ENCODE measurements at places on chromosomes 4 and X.

GRCh38 chr4:6523251-6523650 lies 50.8 kb upstream of the PPP2R2C start:
- DNase-seq, result no peak

DNA sequence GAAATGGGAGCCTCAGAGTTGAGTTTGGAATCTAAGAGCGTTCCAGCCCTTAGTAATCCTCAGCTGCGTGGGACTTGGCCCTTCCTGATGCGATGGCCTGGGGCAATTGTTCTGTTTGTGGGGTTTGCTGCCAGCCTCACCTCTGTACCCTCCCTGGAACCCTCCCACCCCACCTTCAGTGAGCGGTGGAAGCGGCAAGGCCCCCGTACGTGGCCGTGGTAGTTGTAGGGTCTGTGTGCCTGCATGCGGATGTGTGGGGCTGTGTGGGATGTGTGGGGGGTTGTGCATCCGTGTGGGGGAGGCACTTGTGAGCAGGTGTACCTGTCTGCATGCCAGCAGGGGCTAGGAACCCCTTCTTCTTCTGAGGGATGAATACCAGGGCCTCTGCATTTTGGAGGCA lies 65.4 kb upstream of the ADRA2C start:
- no peak for DNase-seq

DNA sequence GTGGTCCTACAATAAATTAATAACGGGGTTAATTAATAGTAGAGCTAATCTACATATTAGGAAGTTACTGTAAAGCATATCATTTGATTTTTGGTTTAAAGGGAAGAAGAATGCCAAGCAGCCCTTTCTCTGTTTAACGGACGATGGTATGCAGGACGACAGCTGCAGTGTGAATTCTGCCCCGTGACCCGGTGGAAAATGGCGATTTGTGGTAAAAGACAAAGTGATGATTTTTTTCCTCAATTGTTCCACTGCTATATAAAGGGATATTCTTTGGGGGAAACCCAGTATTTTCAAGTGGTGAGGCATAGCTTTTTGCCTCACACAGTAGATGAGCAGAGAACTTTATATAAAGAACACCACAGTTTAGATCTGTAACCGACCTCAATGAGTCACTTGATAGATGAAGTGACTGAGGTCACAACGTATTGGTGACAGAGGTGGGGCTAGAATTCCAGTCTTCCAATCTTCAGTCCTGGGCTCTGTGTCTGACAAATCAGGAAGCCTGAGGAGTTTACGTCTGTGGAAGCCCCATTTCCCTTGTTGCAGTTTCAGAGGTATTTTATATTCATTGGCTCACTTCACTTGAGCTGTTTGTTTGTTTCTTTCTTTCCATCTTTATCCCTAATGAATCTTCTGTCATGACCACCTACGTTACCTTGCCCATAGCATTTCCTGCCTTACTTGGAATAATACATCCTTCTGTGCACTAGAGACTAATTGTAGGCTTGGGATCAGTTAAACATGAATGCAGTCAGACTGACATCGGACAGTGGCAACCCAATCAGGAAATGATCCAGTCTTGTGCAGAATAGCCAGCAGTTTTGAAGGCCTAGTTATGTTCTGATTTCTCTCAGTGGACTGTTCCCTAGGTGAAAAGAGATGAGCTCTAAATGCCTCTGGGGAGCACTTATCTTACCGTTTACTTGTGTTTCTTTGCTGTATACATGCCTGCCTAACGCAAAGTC lies 30.1 kb downstream of the ZRSR2 start:
- no peak for DNase-seq

GRCh38 chr4:189613207-189613606 lies 327.5 kb upstream of the FRG1 start:
- DNase-seq, result no peak

DNA sequence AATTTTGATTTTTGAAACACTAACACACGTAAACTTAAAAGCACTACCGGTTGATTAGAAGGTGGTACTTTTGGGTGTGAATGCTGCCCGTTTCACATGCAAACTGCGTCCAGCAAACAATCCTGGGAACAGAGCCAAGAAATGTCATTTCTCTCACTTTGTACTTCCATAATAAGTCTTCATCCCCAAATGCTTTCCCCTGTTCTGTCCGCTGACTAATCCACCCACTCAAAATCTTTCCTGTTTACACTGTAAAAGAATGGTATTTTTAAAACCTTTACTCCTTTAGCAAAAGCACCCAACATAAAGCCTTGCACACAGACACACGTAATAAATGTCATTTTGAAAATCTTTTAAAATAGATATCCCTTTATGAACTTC lies 39.1 kb upstream of the PDLIM5 start:
- peak; percentile 55 for DNase-seq

DNA sequence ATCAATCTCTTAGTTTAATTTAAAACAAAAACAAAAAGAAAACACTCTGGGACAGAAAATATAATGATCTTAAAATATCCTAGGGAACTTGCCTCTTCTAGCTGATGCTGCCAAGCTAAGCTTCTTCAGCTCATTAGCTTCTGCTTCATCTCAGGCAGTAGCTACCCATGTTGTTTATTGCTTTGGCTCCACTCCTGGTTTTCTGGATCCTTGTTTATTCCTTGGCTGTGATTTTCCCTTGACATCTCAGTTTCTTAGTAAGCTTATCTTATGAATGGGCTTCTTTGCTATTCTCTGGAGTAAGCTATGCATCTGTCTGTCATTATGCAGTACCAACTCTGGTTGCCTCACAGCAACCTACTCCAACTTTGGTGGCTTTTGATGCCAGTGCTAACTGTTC lies 5.1 kb upstream of the MTHFD2L start:
- DNase-seq, result no peak

- no peak for DNase-seq
Measured at GRCh38 chr4:176441594-176441993, 121.8 kb downstream of the SPCS3 start.

DNA sequence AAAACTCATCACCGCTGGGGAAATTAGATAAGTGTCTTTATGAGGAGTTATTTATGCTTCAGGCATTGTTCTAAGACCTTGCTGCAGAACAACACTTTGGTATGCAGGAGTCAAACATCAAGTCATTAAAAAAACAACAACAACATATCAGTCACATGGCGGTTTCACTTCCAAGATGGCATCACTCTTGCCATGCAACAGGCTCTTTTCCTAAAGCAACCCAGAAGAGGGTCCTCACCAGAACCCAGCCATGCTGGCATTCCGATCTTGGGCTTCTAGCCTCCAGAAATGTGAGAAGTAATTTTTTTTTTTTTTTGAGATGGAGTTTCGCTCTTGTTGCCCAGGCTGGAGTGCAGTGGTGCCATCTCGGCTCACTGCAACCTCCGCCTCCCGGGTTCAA lies 8.7 kb upstream of the RBMX start:
- no peak for DNase-seq

GRCh38 chrX:137236837-137237236 lies 203.0 kb upstream of the GPR101 start:
- no peak for DNase-seq

DNA sequence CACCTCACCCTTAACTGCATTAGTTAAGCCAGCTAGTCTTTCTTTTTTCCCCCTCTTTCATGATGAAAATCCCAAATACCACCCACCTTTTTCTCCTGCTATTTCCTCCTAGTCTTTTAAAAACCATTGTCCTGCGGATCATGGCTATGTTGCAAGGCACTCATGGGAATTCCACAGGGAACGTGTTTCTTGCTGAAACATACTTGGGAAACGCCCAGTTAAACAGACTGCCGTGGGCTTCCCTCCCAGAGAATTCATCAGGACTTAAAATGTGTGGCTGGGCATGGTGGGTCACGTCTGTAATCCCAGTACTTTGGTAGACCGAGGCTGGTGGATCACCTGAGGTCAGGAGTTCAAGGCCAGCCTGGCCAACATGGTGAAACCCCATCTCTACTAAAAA lies 32.2 kb downstream of the XG start:
- DNase-seq, result no peak

- no peak for DNase-seq
Measured at GRCh38 chr4:110627977-110628662, 5.2 kb upstream of the PITX2 start.

DNA sequence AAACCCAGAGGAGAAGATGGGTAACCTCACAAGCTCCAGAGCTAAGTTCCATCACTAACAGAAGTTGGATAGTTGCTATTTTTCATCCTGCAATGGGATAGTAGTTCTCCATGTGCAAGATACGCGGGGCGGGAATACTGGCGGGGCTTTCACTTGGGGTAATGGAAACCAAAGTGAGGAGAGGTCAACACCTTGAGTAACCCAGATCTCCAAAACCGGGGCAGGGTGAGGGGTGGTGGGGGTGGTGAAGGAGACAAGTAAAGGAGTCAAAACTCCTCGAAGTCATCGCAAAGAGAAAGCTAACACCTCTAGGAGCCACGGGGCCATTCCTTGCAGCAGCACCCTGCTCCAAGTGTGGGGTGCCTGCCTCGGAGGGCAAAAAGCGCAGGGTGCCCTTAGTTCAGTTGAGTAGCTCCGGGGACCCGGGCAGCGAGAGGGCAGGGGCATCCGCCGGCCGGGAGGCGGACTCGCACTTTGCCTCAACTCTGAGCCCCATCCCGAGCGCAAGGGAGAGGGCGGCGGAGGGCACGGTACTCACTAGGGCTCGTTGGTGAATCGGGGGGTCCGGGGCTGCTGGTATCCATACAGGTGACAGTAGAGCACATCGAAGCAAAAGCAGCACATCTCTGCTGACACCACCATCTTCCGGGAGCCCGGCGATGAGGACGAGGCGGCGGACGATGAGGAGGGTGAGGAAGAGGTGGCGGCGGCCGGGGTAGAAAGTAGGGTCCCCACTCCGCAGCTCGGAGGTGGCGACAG lies 645 bp downstream of the AMMECR1 start:
- DNase-seq, result no peak
